Bone marrow (tissue), 2 donors: ENCODE measurements at places on chromosomes 3 and 15.

GRCh38 chr3:58469096-58469495 lies 22.8 kb upstream of the KCTD6 start:
- DNase-seq, result no peak

DNA sequence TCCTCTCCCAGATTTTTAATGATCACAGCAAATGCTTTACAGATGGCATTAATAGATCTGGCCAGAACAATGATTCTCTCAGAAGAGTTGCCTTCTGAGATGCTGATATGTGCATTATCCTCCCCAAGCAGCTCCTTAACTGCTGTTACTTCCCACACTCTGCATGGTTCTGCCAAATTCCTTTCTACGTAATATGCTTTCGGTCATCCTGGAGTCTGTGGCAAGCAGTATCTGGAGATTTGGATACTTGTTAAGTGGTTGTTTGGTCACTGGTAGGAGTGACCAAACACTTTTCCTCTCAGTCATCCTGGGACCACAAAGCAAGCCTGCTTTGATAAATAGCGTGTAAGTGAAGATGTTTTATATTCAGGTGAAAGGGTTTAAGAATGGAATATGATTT lies 71.1 kb upstream of the CCNL1 start:
- no peak for DNase-seq

GRCh38 chr3:8712908-8713255 lies 20.7 kb upstream of the CAV3 start:
- no peak for DNase-seq

- no peak for DNase-seq
These were observed 439.7 kb downstream of the NTRK3 start for GRCh38 chr15:87816811-87817210.

GRCh38 chr3:191972714-191973398 lies 511.9 kb downstream of the PYDC2 start:
- DNase-seq, result no peak

GRCh38 chr15:35166730-35167359 lies 81.8 kb upstream of the NANOGP8 start:
- no peak for DNase-seq

DNA sequence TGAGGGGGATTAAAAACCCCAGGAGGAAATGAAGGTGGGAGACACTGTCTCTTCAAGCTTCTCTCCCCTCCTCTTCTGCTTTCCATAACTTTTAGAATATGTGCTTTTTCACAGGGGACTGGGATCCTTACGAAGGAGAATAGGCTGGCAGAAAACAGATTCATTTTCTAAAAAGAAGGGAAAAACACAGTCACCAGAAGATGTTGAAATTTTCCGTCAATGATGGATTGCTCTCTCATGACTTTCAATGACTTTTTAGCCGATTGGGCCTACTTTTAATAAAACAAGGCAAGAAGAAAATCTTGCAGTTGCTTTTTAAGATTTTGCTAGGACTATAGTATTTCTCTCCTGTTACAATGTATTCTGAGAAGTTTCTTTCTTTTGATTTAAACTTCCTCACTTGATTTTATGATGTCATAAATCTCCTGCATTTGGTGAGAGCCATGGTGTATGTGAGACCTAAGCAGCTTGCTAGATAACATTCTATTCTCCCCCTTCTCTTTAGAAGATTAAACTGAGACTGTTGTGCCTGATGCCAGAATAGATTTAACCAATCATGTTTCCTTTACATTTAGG lies 241.2 kb downstream of the FEZF2 start:
- DNase-seq, result no peak

DNA sequence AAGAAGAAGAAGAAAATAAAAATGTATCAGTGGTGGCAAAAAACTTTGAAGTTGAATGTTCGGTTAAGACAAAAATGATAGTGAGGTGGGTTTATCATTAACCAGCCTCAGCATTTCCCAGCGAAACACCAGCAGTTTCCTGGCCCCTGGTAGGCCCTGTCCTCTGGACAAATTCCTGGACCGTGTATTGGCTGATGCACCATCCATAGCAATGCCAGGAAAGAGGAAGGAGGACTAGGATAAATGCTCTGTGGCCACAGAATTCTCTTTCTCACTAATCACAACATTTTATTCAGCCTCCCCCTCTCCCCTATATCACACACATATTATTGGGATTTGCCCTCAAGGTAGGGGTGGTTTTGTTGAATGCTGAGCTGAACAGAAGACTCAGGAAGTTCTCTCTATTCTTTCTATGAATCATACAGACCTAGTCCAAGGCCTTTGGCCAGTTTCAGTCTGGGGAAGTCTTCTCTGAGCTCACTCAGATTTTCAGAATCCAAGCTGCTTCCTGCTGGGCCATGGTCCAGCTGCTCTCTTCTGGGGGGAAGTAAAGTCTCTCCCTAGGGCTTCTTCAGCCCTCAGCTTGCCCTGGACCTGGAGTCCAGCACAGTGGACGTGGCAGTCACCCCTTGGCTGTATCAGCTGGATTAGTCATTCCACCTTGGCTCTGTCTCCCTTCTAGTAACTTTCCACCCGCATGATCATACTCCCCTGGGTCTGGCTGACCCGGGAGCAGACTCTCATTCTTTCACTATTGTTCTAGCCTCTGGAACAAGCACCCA lies 27.6 kb downstream of the SLC28A1 start:
- no peak for DNase-seq

DNA sequence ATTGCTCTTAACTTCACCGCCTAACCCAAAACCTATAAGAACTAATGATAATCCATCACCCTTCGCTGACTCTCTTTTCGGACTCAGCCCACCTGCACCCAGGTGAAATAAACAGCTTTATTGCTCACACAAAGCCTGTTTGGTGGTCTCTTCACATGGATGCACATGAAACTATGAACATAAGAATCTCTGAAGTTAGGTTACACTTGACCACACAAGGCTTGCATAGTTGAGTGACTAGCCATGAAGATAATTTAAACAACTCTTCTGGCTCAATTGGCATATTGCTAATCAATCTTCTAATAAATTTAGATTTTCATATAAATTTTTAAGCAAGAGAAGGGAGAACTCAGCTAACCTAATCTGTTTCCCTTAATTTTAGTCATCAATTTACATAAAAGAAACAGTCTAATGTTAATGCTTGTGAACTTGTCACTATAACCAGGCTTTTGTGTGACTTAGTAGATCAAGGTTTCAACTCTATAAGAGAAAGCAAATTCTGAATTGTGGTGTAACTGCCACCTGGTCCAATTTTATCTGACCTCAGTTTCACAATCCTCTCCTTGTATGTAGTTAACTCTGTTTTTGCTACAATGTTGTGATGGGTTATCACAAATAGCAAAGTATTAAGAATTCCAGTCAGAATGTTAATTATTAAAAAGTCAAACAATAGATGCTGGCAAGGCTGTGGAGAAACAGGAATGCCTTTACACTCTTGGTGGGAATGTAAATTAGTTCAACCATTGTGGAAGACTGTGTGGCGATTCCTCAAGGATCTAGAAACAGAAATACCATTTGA lies 82.0 kb downstream of the HHLA2 start:
- no peak for DNase-seq

DNA sequence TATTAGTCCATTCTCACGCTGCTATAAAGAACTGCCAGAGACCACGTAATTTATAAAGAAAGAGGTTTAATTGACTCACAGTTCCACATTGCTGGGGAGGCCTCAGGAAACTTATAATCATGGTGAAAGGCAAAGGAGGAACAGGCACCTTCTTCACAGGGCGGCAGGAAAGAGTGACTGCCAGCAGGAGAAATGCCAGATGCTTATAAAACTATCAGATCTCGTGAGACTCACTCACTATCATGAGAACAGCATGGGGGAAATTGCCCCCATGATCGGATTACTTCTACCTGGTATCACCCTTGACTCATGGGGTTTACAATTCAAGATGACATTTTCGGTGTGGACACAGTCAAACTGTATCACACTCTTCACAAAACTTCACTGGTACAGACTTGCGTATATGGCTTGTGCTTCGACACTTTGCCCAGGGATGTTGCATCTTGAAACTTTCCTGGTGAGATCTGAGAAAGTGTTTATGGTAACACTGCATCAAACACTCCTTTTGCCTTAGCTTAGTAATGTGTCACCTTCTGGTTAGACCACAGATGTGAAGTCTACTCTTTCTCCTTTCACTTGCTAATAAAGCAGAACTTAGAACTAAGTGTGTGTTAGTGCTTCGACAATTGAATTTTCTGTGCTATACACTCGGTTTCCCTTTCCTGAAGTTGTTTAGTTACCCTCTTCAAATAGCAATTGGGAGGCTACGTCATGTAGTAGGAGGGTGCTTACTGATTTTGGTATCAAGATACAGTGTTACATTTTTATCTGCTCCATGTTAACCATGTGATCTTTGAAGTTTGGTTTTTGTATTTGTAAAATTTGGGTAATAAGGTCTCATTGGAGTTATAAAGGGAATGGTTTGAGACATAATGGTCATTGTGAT lies 185.7 kb downstream of the LPP start:
- DNase-seq, result no peak

- DNase-seq, result no peak
These were observed 37.6 kb downstream of the VIPR1 start for GRCh38 chr3:42539871-42540714.

- DNase-seq, result no peak
These were observed 25.1 kb downstream of the SLC24A5 start for GRCh38 chr15:48145923-48146322.

DNA sequence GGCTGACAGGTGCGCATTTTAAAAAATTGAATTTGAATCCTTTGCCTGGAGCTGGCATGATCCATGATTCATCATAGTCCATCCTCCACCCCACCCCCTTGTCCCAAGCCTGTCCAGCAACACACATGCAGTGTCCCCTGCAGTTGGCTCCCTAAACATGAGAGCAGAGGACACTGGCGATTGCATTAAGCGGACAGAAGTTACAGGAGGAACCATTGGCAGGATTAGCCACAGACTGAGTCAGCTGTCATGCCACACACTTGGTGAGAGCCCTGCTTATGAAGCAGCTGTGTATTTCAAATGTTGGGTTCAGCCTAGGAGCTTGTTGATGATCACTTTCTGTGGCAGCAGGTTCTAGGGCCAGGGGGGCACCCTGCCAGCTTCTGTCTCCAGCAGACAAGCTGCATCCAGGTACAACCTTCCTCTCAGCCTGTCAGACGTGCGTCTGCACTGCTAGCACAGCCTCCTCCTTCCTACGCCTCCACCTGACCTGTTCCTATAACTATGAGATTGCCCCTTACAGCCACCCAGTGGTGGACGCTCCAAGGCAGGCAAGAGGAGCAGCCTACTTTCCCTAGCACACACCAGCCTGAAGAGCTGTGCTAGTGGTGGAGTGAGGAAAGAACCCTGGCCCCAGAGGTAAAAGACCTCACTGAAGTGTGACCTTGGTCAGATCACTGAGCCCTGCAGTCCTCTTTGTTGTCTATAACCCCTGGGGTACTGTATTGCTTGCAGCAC lies 121.9 kb downstream of the SLCO3A1 start:
- DNase-seq, result no peak

DNA sequence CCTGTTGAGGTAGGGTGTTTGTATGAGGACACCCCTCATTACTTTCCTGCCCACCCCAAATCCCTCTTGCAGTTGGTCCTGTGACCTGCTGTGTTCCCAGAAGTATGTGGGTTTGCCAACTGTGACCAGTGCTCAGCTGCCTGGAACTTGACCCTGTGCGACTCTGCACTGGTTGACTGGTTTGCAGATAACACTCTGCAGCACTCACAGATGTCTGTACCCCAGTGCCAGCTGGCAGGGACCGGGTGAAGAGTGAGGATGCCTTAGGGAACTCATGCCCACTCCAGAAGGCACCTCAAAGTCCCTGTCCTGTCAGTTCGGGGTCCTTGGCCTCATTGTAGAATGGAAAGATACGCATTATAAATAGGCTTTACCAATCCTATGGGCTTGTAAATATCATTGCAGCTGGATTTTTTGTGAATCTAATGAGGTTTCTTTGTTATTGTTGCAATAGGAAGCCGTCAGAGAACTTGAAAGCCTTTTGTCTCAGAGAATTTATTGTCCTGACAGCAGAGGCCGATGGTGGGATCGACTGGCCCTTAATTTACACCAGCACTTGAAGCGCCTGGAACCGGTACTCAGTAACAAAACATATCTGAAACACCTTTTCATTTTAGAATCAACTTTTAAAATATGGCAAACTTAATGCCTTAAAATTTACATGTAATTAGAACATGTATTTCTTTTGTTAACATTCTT lies 18.2 kb downstream of the FAN1 start:
- no peak for DNase-seq

GRCh38 chr3:109071350-109072142 lies 46.4 kb downstream of the MORC1 start:
- no peak for DNase-seq

- DNase-seq, result peak; percentile 19
These were observed 83.9 kb downstream of the CHSY1 start for GRCh38 chr15:101167753-101168462.

- DNase-seq, result peak; percentile 44
These were observed 640 bp downstream of the MB21D2 start for GRCh38 chr3:192917028-192917403.

DNA sequence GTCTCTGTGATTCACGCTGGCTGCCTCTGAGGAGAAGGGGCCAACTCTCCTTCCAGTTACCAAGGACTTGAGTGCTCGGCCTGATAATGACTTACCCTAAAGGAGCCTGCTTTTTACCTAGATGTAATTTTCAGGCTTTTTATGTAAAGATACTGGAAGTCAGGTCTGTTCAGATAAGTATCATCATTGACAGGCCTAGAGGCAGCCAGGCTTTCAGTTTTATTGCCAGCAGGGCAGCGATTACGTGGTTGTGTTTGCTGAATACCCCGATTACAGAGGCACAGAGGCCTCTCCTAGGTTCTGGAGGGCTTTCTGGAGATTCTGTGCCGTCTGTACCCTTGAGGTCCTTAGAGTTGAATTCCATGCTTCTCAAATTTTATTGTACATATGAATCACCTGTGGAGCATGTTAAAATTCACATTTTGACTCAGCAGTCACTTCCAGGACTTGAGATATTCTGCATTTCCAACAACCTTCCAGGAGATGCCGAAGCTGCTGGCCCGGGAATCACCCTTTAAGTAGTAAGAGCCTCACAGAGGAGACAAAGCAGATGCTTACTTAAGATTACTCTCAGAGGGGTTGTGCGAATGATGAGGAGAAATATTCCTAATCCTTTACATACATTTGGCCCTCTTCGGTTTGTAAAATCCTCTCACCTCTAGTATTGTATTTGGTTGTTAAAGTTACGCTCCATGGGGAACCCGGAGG lies 160.1 kb upstream of the BHLHE40 start:
- DNase-seq, result no peak

GRCh38 chr15:65910341-65910740 lies 41.0 kb downstream of the RAB11A start:
- no peak for DNase-seq
